ENCODE measurements at places on chromosomes 16 and 17. TPM values are rescaled to one million over a fixed set of nuclear protein-coding genes. Genes with fewer than 3 reads are reported as not detected.

Gene CCDC40
- total RNA-seq: 0.15 TPM

Gene PHKB
- total RNA-seq: 26.6 TPM

Gene UBE2G1
- total RNA-seq: 87.3 TPM

Gene CMTM1
- 12.5 TPM for total RNA-seq

Gene KIFC3
- 0.96 TPM for total RNA-seq

Gene SLC5A2
- not detected for total RNA-seq

Gene NACA2
- 0.60 TPM for total RNA-seq

Gene GJD3
- total RNA-seq: 0.56 TPM

Gene ETV4
- total RNA-seq: 8.1 TPM

Gene ENPP7
- total RNA-seq: 0.16 TPM

Gene TRPV2
- 42.2 TPM for total RNA-seq

Gene CD300E
- not detected for total RNA-seq

Gene EVPLL
- total RNA-seq: not detected

Gene SLC16A6
- total RNA-seq: 3.8 TPM

Gene PHF23
- 52.5 TPM for total RNA-seq

Gene C17orf50
- total RNA-seq: not detected

Gene NFATC2IP
- total RNA-seq: 110 TPM

Gene TPSG1
- total RNA-seq: not detected

Measured in activated T-helper 1 cell treated with anti-CD3 and anti-CD28 coated beads, Interleukin-12 subunit alpha, Interleukin-12 subunit beta, Interleukin-2, Interleukin-4 antibody, amounts not matched to agents 30 ng/mL and 10 ng/mL and 1 ng/mL, durations not matched to agents 14 hours and 24 hours and 36 hours (primary cell).